Karpas-422 (cell line): ENCODE measurements at places on chromosomes 11 and 22. TPM values are rescaled to one million over a fixed set of nuclear protein-coding genes. Genes with fewer than 3 reads are reported as not detected.

IFITM10 gene
- total RNA-seq, result not detected in 2 replicates

KCNJ11 gene
- total RNA-seq, result 0.26 and 0.58 TPM in 2 replicates

HOATZ gene
- total RNA-seq, result not detected in 2 replicates

MB gene
- total RNA-seq, result not detected in 2 replicates

NFAM1 gene
- total RNA-seq, result not detected in 2 replicates

BACE1 gene
- not detected in 2 replicates for total RNA-seq

SEPTIN3 gene
- not detected in 2 replicates for total RNA-seq

SPTBN2 gene
- 18.9 and 72.0 TPM in 2 replicates for total RNA-seq

RFPL2 gene
- not detected in 2 replicates for total RNA-seq

DNAJB7 gene
- total RNA-seq, result not detected in 2 replicates

C11orf97 gene
- not detected in 2 replicates for total RNA-seq

NLRP6 gene
- 0.11 TPM in 1 of 2 replicates, not detected in the other for total RNA-seq

APOBEC3A gene
- total RNA-seq, result not detected in 2 replicates

KLHL35 gene
- 1.3 and 8.5 TPM in 2 replicates for total RNA-seq

RAG1 gene
- 0.34 and 0.72 TPM in 2 replicates for total RNA-seq

E2F8 gene
- 4.1 and 8.4 TPM in 2 replicates for total RNA-seq

UPK3A gene
- not detected in 2 replicates for total RNA-seq

DDI1 gene
- total RNA-seq, result not detected in 2 replicates

TUT1 gene
- 8.1 and 17.3 TPM in 2 replicates for total RNA-seq

BIK gene
- total RNA-seq, result 0.71 TPM in 1 of 2 replicates, not detected in the other

FIBP gene
- total RNA-seq, result 207 and 248 TPM in 2 replicates

ASCL2 gene
- total RNA-seq, result not detected in 2 replicates

APOL6 gene
- total RNA-seq, result 0.11 and 0.37 TPM in 2 replicates

TPBGL gene
- not detected in 2 replicates for total RNA-seq

ALDH3B2 gene
- total RNA-seq, result 1.6 and 1.8 TPM in 2 replicates

ALX4 gene
- not detected in 2 replicates for total RNA-seq

APLNR gene
- total RNA-seq, result not detected in 2 replicates
